ENCODE measurements at places on chromosomes 1 and 21. TPM values are rescaled to one million over a fixed set of nuclear protein-coding genes. Genes with fewer than 3 reads are reported as not detected.

Gene FAM72C
- total RNA-seq, result 0.26 TPM

Gene MEX3A
- 0.23 TPM for total RNA-seq

Gene LRRC40
- 9.7 TPM for total RNA-seq

DNA sequence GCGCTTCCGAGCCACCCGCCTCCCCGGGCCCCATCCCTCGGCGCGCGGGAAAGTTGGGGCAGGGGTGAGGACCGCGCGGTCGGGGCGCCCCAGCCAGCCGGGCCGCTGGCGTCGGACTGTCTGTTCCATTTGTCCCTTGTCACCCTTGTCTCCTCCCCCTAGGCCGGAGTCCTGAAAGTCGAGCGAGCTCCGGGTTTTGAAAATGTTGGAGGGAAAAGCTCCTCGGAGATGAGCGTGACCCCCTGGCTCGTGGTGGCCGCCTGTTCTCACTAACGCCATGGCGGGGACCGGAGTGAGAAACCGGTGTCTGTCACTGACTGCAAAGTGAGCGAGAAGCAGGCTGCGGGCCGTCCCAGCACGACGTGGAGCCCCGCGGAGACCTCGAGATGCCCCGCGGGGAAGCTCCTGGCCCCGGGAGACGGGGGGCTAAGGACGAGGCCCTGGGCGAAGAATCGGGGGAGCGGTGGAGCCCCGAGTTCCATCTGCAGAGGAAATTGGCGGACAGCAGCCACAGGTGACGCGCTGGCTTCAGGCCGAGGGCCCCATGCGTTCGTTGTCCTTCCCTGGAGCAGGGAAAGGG is 491 bp downstream of the PER3 start:
- DNase-seq, result no peak

Gene PTCH2
- total RNA-seq, result 0.89 TPM

DNA sequence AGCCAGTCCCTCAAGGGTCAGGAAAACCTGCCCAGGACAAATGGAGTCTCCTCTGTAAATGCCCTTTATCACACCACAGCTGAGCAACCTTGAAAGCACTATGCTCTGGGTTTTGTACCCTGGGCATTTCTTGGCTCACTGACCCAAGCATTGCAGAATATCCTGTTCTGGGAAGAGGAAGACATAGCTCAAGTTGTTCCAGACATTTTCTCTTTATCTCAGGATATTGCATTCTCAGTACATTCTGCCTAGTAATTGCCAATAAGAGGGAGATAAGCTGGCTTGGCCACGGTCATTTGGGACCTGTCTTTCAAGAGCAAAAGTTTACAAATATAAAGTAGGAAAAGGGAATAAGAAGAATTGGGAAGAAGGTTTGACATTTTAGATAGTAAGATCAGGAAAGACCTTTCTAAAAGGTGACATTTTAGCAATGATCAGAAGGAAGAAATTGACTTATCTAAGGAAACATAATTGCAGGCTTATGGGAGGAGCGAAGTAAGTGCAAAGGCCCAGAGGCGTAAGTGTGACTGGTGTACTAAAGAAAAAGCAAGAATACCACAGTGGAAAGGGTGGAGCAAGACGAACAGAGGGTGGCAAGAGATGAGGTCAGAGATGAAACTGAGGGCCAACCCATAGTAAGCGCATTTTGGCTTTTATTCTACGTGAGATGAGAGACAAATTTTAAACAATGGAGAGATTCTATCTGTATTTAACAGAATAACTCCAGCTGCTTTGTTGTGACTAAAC is 394.0 kb upstream of the CXADR start:
- no peak for DNase-seq

DNA sequence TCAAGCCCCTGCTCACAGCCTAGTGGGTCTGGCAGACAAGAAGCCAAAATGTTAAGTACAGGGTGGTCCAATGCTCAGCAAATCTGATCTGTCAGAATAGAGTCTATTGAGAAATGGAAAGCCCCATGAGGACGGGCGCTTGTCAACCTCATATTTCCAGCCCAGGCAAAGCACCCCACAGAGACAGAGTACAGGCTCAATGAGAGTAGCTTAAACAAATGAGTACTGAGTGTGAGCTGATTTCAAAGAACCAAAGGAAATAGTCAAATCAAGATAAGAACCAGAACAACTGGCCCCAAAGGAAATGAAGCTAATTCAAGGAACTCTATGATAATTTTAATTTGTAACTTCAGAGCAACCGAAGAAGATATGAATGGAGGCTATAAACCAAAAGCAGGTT is 44.6 kb upstream of the SLC30A1 start:
- DNase-seq, result no peak

Gene VTCN1
- not detected for total RNA-seq

GRCh38 chr1:102901996-102902395 is 206.3 kb downstream of the COL11A1 start:
- no peak for DNase-seq

DNA sequence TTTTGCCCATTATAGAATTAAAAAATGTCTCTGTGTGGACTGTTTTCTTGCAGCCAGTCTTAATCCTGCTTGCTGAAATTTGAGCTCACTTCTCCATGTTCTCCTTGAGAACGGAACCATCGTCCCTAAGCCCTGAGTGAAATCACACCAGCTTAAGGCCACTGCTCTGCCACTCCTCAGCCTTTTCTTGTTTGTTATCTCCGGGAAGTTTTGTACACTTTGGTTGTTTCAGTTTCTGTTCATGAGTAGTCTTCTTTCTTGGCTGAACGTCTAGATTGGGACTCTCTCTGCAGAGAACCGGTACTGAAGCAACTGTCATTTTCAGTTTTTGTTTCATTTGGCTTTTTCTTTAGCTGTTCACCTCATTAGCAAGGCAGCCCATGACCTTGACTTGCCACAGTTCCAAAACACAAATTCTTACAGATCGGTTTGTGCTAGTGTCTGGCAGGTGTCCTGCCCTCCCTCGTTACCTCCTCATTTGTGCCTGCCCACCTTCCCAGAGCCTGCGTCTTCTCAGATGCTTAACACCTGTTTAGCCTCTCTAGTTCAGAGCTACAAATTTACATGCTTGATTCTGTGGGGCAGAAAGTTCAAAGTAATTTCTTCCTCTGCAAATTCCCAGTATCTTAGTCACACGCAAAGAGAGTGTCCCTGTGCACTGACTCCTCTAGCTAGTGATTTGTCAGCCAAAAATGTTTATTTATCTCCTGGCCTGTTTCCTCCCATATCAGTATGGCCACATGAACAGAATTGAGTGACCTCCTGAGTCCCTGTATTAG is 12.4 kb downstream of the PSEN2 start:
- DNase-seq, result no peak

- DNase-seq, result no peak
These were observed 45.2 kb upstream of the CD101 start for GRCh38 chr1:116956378-116956777.

DNA sequence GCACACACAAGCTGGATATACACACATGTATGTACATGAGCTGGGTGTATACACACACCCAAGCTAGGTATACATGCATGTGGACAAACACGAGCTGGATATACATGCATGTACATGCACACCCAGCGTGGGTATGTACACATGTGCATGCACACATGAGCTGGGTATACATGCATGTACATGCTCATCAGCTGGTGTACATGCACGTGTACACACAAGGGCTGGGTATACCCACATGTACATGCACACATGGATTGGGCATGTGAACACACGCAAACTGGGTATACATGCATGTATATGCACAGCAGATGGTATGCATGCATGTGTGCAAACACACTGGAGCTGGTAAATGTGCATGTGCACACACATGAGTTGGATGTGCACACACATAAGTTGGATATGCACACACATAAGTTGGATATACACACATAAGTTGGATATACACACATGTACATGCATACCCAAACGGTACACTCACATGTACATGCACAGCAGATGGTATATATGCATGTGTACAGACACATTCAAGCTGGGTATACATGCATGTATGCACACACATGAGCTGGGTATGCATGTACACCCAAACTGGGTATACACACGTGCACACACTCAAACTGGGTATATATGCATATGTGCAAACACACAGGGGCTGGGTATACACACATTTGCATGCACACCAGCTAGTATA is 7.5 kb upstream of the GNB1 start:
- no peak for DNase-seq

GRCh38 chr1:21338573-21339355 is 48.5 kb upstream of the ECE1 start:
- no peak for DNase-seq

GRCh38 chr1:36303650-36304360 is 2.4 kb upstream of the SH3D21 start:
- no peak for DNase-seq

GRCh38 chr1:204990059-204990664 is 52.9 kb upstream of the CNTN2 start:
- DNase-seq, result no peak

DNA sequence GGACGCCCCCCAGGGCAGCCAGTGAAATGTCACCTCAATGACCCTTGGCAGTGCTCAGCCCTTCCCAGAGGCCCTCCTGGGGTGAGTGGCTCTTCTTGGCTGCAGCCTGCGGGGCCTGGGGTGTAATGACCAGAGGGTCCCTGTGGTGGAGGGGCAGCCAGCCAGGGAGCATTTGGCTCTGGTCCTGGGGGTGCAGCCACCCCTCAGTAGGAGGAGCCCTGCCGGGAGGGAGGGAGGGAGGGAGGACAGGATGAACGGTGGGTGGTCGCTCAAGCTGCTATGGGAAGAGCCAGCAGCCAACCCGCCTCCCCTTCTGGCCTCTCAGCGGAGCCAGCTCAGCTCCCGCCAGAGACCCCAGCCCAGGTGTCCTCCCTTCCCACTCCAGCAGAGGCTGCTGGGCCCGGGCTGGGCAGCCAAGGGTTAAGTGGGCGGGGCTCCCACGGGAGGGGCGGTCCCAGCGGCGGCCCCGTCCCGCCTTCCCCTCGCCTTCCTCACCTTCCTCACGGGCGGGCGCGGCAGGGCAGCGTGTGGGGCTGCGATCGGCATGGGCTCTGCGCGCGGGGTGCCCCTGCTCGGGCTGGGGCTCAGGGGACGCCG is 9.0 kb upstream of the PLCH2 start:
- DNase-seq, result no peak

Gene MYBPH
- total RNA-seq, result not detected

DNA sequence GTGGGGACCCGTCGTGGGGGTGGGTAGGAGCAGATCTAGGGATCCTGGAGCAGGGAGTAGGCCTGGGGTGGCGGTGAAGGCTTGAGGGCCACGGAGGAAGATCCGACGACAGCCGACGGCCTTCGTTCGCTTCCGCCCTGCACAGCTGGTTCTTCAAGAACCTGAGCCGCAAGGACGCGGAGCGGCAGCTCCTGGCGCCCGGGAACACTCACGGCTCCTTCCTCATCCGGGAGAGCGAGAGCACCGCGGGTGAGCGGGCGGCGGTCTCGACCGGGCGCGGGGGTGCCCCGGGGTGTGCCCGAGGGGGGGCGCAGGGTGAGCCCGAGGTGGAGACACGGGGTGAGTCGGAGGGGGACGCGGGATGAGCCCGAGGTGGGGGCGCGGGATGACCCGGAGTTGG is 16.5 kb upstream of the HDAC1 start:
- no peak for DNase-seq

Gene CHIA
- total RNA-seq, result not detected

DNA sequence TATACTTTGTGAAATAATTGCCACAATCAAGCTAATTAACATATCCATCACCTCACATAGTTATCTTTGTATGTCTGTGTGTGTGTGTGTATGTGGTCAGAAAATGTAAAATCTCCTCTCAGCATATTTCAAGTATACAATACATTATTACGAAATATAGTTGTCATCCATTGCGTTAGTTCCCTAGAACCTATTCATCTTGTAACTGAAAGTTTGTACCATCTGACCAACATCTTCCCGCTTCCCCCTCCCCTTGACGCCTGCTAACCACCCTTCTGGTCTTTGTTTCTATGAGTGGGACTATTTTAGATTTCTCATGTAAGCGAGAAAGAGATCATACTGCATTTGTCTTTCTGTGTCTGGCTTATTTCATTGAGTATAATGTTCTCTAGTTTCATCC is 455.3 kb downstream of the KCNT2 start:
- DNase-seq, result no peak

GRCh38 chr1:159300146-159300545 is 2.0 kb upstream of the FCER1A start:
- no peak for DNase-seq

Gene KLHDC7A
- not detected for total RNA-seq

DNA sequence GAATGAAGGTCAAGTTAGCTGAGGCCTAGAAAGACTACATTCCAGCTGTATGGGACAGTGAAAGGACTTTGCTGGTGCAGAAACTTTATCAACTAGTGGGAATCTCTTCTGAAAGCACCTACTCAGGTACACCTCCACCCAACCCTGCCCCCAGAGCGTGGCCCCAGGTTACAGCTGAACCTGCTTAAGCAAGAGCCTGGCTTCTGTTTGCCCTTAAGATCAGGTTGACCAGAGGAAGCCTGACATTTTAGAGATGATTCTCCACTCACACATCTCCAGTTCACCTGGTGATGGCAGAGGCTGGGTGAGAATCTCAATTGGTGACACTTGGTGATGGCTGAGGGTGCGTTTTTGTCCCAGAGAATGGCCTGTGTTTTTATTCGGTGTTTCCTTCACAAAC is 24.0 kb downstream of the ELAPOR1 start:
- DNase-seq, result no peak

DNA sequence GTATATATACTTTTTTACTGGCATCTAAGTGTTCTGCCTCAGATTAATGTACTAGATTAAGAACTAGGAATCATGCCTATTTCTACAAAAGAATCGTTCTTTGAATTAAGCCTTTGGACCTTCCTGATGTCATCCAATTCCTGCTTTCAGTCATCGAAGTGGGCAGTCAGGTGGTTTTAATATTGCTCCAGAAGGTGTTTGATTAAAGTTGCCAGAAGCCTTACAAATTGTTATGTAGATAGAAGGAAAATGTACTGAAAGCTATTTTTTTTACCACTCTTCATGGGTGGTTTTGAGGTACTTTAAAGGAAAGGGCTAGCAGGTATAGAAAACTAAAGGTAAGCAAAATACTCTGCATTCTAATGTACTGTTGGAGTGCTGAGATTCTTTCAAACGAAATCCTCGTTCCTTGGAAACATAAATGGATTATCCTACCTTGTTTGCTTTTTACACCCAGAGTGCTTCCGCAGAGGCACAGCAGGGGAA is 716 bp downstream of the CTBS start:
- DNase-seq, result no peak

- no peak for DNase-seq
These were observed 10.1 kb downstream of the AHCYL1 start for GRCh38 chr1:109994654-109995053.

DNA sequence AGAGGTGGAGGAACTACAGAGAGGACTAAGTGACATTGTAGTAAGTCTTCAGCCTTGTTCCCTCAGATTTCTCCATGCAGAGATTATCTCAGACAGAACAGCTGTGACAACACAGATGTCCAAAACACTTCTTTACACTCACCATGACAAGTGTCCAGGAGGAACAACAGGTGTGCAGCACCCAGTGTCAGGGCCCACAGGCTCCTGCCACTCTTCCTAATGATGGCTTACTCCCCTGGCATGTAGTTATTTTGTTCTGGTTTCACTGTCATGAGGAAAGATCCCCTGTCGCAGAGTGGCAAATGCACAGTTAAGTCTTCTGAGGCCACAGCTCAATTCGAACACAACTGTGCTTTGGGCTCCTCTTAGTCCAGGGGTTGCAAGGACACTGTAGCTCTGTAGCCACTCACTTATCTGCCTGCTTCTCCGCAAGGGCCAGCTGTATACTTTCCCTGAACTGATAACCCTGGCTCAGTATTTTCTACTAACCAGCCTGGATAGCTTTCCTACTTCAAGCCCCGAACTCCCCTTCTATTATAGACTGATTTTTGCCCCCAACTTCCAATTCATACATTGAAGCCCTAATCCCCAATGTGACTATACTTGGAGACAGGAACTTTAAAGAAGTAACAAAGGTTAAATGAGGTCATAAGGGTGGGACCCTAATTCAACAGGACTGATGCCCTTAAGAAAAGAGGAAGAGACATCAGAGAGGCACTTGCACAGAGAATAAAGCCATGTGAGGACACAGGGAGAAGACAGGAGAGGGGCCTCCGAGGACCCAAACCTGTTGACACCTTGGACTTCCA is 11.1 kb downstream of the PDZK1 start:
- DNase-seq, result no peak
